ENCODE measurements at places on chromosomes 1 and 21.
A peak's percentile ranks its signal among the peaks of the same experiment; 100 is the strongest.

DNA sequence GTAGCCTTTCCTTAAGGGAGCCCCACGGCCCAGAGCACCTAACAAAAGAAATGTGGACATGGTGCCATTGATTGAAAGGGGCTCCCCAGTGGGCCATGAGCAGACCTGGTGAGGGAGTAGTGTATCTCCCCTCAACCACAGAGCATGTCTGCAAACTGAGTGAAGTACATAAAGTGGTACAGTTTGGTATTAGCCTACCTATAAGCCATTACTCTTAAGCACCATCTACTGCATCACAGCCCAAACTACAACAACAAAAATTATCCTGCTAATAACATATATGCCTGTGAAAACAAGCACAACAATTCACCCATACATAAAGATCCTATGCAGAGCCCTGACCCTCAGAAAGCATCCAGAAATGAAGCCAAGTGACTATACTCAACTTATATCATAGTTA lies 407.8 kb downstream of the PTPRC start:
- DNase-seq: no peak

- peak; percentile 20 for DNase-seq
These were observed 123.5 kb downstream of the PTPN14 start for GRCh38 chr1:214427871-214428277.

- DNase-seq: no peak
These were observed 7.0 kb upstream of the SMCP start for GRCh38 chr1:152870831-152871730.

- DNase-seq: no peak
These were observed 127.5 kb upstream of the EDN2 start for GRCh38 chr1:41611932-41612450.

DNA sequence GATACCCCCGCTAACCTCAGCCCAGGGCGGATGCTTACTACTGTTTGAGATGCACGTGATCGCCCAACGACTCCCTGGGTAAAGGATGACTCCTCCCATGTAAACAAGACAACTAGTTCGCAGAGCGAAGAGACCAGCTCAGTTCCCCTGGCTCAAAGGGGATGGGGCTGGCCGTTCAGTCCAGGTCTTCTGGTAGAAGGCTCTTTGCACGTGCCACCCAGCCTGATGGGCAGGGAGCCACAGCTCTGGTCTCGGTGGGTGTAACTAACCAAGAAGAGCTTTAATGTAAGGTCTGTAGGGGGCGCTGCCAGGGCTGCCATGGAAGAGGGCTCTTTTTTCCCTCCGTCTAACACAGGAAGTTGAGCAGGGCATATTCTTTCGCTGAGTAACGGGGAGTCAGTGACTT lies 49.4 kb upstream of the PARP1 start:
- DNase-seq: peak; percentile 20

DNA sequence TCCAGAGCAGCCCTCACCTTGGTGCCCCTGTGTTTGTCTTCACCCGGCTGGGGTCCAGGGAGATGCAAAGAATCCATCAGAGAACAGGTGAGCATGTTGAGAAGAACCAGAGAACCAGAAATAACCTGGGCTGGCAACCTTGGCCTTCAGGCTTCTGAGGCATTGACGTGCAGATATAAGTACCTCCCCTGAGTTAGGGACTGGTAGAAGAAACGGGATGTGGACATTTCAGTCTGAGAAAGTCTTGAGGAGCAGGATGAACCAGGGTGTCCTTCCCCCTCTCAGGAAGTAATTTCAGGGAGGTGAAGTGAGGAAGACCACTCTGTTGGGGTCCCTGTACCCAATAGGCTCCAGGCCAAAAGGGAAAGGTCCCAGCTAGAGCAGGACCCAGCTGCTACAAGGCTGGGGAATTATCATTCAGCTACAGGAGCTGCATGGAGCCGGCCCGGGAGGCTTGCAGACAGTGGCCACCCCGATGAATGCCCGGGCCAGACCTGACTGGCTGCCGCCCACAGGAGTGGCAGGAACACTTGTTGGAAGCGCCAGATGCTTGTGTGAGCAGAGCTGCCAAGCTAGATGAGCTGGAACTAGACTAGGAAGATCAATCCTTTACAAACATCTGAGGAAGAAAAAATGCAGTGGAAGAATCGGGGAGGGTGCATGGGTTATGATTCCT lies 1.7 kb upstream of the AURKAIP1 start:
- DNase-seq: no peak

DNA sequence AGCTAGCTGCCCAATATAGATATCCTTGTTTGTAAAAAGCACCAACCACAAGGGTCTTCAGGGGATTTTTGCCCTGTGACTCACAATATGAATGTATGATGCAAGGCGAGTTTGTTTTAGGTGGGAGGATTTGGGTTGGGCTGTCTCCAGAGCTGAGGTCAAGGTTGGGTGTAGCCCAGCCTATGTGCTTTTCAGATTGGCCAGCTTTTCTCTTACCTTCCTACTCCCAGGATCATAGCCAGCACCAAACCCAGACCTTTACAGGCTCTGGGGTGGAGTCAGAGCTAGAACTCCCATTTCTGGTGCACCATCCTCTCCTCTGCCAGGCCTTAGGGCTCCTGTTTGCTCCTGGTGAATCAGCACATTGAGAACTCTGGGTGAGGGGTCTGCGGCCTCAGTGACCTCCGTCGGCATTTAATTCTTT lies 55.6 kb upstream of the GCLM start:
- no peak for DNase-seq

DNA sequence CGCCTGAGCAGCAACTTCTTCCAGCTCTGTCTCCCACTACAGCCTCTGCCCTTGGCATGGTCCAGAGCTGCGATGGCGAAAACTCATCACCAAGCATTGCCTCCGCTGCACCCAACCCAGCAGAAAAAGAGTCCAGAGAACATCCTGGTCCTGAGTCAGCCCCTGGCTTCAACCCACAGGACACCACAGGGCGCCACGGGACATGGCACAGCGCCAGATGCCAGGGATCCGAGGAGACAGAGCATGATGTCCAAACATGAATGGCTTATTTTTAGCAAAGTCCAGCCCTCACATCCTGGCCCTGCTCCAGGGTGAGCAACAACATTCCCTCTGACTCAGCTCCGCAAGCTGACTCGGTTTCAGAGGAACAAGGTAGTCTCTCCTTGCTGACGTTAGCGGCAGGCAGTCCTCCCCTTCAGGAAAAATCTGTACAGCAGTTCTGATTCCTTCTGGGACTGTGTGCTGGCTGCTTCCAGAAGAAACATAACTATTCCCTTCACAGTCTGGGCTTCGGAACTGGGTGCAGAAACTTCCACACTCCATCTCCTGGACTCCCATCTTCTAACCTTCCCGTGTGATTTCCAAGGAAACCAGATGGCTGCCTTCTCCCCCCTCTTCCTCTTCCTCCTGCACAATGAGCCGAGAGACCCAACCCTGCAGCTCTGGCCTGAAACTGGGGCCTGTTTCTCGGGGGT lies 131.3 kb downstream of the TOMM20 start:
- DNase-seq: no peak

- DNase-seq: no peak
These were observed 260.5 kb downstream of the DYRK1A start for GRCh38 chr21:37627074-37627473.

DNA sequence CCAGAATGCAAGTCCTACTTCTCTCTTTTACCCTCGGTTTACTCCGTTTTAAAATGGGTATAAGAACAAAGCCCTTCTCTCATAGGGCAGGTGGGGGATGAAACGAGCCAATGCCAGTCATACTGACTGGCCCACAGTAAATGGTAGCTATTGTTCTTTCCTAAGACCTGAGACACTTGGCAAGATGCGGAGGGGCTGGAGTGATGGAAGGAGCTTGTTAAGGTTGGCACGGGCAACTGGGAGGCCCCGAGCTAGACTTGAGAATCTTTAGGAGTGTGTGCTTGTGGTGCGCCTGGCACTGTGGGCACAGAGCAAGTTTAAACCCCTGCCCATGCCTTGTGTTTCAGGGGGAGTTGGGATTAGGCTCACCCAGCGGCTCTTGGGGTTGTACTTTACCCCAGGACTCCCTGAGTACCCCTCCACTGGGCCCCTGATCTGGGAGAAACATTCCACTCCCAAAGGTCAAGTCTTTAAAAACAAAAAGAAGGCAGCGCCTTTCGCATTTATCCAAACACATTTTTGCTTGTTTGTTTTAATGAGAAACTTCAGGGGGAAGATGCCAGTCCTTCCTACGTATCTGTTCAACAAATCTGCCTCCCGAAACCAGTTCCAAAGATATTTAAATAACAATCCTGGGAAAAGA lies 240.6 kb upstream of the TMEM51 start:
- no peak for DNase-seq

- no peak for DNase-seq
These were observed 132.7 kb upstream of the FOXD3 start for GRCh38 chr1:63189677-63190076.

DNA sequence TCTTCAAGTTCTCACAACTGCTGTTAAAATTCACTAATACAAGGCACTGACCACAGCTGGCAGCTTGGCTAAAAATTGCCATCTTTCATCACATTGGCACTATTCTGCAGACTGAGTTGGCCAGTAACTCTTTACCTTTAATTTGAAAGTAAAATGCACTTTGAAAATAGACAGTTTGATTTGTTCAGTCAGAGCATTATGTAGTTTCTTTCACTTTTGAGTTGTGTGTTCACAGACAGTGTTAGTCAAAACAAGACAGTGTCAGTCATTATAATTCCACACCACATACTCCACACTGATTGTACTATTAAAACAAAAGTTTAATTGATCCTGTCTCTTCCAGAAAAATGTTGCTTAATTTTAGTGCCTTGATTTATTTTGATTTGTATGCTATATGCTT lies 160.7 kb downstream of the SDCCAG8 start:
- no peak for DNase-seq

- DNase-seq: no peak
These were observed 81.0 kb downstream of the NTMT2 start for GRCh38 chr1:170226767-170227166.

DNA sequence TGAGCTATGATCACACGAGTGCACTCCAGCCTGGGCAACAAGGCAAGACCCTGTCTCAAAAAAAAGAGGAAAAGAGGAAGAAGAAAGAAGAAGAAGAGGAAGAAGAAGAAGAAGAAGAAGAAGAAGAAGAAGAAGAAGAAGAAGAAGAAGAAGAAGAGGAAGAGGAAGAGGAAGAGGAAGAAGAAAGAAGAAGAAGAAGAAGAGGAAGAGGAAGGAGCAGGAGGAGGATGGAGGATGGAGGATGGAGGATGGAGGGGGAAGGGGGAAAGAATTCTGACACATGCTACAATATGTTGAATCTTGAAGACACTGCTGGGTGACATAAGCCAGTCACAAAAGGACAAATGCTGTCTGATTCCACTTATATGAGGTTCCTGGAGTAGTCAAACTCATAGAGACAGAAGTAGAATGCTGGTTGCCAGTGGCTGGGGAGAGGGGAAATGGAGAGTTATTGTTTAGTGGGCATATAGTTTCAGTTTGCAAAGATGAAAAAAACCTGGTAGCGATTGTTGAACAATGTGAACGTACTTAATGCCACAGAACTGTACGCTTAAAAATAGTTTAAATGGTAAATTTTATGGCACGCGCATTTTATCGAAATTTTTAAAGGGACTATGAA lies 47.3 kb upstream of the COA6 start:
- no peak for DNase-seq

DNA sequence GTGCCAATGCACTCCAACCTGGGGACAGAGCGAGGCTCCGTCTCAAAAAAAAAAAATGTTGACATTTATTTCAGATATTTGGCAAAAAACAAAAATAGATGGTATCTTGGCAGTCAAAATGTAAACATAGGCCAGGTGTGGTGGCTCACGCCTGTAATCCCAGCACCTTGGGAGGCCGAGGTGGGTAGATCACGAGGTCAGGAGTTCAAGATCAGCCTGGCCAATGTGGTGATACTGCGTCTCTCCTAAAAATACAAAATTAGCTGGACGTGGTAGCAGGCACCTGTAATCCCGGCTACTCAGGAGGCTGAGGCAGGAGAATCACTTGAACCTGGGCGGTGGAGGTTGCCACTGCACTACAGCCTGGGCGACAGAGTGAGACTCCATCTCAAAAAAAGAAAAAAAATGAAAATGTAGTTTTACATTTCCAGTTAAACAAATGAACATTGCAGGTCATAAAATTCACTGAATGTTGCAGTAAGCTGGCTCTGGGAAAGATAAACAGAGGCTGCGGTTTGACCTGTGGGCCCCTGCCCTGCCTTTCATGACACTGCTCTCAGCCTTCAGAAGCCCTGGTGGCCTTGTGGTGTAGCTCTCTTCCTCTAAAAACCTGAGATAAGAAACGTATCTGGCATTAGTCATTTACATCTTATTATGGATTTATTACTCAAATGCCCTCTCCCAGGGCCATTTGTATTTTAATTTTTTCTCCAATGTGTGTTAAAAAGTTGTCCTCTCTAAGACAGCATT lies 12.2 kb upstream of the SLC44A3 start:
- no peak for DNase-seq

- DNase-seq: no peak
These were observed 4.5 kb downstream of the E2F2 start for GRCh38 chr1:23526329-23527041.

DNA sequence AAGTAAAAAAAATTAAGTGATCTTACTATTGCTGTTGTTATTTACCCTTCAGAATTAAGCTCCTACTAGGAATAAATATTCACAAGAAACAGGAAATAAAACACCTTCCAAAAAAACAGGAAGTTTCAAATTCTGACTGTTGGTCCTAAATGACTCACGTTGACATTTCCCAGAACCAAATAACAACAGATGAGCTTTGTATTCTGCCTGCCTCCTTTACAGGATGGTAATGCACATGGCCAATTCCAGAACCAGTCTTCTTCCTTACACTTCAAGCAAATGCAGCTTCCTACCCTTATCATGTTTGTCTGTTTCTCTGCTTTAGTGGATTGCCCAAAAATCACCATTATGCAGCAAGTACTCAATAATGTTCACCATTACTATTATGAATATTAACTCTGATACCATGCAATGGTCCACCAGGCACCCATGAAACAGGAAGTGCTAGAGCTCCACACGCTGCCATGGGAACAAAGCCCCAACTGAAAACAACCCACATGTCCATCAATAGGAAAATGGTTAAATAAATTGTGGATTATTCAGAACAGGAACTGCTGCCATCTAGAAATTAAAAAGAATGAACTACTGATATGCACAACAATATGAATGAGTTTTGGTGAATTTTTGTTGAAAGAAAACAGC lies 8.9 kb downstream of the CASP9 start:
- no peak for DNase-seq
